ENCODE measurements at places on chromosomes 12 and 14.

- DNase-seq = no peak
These were observed 292.3 kb downstream of the RAD51B start for GRCh38 chr14:68111853-68112270.

DNA sequence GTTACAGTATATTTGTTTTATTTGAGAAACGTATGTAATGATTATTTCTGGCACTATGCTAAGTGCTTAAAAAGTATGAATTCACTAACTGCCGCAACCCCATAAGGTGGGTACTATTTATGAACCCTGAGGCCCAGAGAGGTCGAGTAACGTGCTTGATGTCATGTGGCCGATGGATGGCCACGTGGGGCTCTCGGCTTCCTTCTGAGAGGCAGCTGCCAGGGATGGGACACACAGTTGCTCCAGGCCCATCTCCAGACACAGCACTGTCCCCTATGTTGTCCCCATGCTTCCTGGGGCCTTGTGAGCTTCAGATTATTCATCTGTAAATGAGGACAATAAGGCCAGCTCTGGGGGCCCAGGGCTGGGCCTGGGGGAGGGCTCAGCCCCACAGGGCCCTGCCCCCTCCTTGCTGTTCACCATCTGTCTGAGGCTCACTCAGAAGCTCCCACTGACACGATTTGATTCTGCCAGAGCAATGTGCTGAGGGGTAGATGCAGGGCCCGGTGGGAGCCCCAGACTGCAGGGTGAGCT lies 115.0 kb downstream of the CALM1 start:
- DNase-seq = peak; percentile 58

GRCh38 chr12:77772676-77773298 lies 57.9 kb upstream of the NAV3 start:
- no peak for DNase-seq

GRCh38 chr12:65998536-65999530 lies 131.7 kb downstream of the LLPH start:
- DNase-seq = no peak

GRCh38 chr14:103286968-103287850 lies 46.8 kb upstream of the EIF5 start:
- no peak for DNase-seq

GRCh38 chr14:54756656-54757392 lies 145.8 kb downstream of the GCH1 start:
- no peak for DNase-seq

GRCh38 chr12:86264451-86265328 lies 8.5 kb upstream of the MGAT4C start:
- DNase-seq = peak; percentile 64

Data from NCI-H2081 (cell line).